Psoas muscle (tissue), 8 donors: ENCODE measurements at places on chromosomes 7 and 10. TPM values are rescaled to one million over a fixed set of nuclear protein-coding genes. Genes with fewer than 3 reads are reported as not detected.

DNA sequence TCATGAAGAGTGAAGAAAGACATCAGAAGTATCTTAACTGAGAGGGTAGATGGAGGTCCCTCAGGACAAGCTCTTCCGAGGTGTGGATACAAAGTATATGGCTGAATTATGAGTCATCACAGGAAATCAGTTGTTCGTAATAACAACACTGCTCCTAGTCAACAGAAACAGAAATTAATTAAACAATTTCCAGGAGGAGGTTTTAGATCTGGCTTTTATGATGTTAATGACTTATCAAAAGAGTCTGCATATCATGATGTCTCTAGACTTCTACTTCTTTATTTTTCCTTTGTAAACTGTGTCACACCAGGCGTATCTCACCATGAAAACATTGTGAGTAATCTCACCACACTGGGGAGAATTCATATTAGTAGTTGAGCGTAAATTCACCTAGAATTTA, 31.2 kb downstream of the OSBPL3 start:
- no peak for DNase-seq

GRCh38 chr10:87816163-87816897, 1.7 kb downstream of the ATAD1 start:
- no peak for DNase-seq

DNA sequence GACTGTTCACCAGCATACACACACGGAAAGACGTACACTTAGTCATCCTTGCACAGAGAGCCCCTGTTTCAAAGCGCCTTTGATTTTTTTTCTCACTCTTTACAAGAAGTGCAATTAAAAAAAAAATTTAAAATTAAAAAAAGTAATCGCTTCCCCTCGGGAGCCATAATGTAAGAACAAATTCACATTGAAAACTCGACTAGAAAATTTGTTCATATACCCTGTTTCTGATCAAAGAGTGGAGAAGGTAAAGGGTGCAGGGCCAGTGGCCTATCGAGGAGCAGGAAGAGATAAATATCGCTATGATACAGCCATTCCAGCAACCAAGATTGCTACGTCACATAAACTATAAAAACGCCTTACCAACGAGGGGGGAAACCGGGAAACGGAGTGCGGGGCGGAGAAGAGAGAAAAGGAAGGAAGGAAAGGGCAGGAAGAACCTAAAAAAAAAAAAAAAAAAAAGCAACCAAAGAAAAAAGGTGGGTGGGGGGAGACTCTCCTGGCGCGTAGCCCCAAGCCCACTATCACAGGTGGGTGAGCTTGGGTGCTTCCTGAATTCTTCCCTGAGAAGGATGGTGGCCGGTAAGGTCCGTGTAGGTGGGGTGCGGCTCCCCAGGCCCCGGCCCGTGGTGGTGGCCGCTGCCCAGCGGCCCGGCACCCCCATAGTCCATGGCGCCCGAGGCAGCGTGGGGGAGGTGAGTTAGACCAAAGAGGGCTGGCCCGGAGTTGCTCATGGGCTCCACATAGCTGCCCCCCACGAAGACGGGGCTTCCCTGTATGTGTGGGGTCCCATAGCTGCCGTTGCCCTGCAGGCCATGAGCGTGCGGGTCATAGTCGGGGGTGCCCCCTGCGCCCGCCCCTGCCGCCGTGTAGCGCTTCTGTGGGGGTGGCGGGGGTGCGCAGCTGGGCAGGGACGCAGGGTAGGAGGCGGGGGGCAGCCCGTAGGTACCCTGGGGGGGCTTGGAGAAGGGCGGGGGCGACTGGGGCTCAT, 5.2 kb upstream of the HOXA2 start:
- no peak for DNase-seq

GRCh38 chr10:22150842-22151241, 67.0 kb downstream of the EBLN1 start:
- DNase-seq = no peak

- DNase-seq = no peak
Measured at GRCh38 chr10:118028619-118029018, 18.1 kb downstream of the RAB11FIP2 start.

GRCh38 chr10:93124580-93125318, 51.1 kb downstream of the CYP26A1 start:
- DNase-seq = no peak

DNA sequence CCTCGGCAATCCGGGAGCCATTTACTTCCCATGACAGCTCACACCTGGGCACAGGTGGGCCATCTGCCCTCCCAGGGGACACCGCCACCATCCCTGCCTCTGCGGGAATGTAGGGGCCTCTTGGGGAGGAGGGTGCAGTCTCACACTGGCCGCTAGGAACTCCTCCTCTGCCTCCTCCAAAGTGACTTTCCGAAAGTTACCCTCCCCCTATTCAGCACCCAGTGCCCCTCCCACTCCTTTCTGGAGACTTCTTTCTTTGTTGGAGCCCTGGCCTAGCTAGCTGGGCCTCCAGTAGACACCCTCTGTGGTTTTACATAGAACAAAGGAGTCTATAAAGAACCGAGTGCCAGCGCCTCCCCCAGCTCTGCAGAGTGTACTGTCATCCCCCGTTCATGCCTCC, 45.8 kb upstream of the MNX1 start:
- DNase-seq = no peak

DNA sequence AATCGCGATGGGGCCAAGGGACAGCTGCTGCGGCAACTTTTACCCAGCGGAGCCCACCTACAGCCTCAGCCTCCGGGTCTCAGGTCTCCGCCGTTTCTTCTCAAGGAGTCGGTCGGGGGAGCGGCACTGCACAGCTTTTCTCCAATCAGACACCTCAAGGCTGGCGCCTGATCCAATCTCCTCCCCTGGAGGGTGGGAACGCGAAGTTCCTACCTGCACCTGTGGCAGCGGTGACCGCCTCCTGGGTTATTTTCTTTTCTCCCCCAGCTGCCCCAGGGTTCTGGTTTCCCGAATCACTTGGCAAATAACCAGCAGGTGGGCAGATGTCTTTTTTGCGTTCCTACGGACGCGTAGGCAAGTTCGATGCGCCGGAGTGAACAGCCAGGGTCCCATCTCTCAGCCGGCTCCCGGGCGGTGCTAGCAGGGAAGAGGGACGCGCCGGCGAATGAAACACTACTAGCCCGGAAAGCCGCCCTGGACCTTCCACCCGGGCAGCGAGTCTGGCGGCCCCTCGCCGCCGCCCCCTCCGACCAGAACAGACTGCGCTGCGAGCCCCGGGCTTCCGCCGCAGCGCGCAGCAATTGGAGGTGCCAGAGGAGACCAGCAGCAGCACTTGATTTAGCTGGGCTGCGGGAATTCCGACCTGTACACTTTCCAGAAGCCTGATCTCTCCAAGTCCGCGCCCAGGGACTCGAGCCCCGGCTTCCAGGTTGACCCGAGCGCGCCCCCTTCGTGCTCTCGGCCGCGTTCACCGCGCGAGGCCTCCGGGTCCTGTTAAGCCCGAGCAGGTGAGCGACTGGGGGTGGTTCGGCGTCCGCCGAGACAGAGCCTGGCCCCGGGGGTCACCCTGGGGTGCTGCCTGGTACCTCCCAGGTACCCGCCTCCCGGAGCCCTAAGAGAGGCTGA, at the start of gene PRR15:
Gene PRR15, plus strand, starts transcription at position 246 of the 906 bp plus-strand sequence. CDS start 2,495 bp downstream, outside the sequence.
- peak; percentile 52 for DNase-seq

DNA sequence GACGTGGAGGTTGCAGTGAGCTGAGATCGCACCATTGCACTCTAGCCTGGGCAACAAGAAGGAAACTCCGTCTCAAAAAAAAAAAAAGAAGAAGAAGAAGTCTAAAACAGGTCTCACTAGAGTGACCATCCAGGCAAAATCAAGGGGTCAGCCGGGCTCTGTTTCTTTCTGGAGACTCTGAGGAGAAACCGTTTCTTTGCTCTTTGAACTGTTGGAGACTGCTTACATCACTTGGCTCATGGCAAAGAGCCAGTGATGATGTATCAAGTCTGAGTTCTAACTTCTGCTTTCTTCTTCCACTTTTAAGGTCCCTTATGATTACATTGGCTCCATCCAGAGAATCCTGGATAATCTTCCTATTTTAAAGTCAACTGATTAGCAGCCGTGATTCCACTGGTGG, 306.8 kb downstream of the WDR11 start:
- no peak for DNase-seq

- peak; percentile 81 for DNase-seq
Measured at GRCh38 chr7:75795831-75796285, 17.7 kb downstream of the CCL24 start.

GRCh38 chr7:2440608-2441245, 35.5 kb downstream of the GRIFIN start:
- DNase-seq = peak; percentile 23

DNA sequence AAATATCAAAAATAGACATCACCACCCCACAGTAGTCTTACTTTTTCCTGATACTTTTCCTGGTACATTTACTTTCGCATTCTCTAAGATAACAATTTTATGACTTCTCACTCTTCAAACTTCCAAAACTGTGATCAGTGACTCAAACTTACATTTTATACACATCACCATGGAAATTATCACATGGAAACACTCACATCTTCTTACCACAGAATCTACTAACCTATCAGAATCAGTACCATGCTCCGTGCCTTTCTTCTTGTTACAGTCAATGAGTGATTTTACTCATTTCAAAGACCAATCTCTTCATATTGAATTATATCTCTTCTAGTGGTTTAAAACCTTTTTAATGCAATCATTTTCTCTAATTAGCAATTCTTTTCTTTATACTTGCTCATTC, 120.3 kb downstream of the PTEN start:
- DNase-seq = no peak

- no peak for DNase-seq
Measured at GRCh38 chr10:87862679-87863052, 667 bp downstream of the KLLN start.

GRCh38 chr10:63376560-63377304, 89.0 kb downstream of the JMJD1C start:
- no peak for DNase-seq

DNA sequence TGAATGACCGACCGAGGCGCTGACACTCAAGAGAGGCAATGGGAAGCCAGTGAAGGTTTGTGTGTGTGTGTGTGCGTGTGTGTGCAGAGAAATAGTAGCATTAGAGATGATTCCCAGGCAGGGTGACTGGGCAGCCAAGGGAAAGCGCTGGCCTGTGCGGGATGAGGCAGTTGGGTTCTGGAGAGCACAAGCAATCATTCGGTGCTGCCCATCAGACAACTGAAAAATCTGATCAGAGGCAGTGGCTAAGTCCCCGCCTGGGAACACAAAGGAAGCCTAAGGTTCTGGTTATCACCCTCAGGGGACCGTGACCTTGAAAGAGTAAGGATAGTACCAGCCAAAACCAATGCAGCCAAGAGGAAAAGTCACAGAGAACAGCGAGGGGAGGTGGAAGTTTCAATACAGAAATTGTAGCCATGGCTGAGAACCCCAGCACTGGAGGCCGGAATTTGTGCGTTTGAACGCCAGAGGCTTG, 868 bp upstream of the PDCD4 start:
- DNase-seq = no peak

- no peak for DNase-seq
Measured at GRCh38 chr10:89164080-89164479, 43.0 kb downstream of the CH25H start.

GRCh38 chr10:133235265-133235855, 2.3 kb upstream of the VENTX start:
- DNase-seq = no peak

DNA sequence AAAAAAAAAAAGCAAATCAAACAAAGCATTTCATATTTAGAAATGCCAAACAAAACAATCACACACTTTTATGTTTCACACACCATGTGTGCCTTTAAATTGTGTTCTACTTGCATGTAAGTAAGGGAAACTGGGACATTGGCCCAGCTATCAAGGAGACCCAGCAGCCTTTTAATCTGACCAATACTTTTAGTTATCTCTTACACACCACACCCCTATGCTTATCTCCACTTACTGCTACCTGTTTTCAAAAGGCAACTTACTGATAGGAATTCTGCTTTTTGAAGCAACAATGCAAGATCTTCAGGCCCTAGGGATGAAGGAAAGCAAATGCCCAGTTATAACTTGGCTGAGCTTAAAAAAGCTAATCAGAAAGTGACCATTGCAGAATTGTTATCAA, 1244.8 kb upstream of the SORCS1 start:
- DNase-seq = no peak

Gene SPDYE18
- 0.28 TPM for total RNA-seq

Gene PCLO
- not detected for total RNA-seq

Gene GSTK1
- total RNA-seq = 88.2 TPM

Gene MRLN
- total RNA-seq = 82.0 TPM

Gene HTRA1
- 11.6 TPM for total RNA-seq

Gene TNS3
- total RNA-seq = 43.5 TPM

Gene EFCAB10
- total RNA-seq = not detected

Gene LIPJ
- 0.27 TPM for total RNA-seq

Gene CNNM1
- not detected for total RNA-seq

Gene PPP1R17
- total RNA-seq = not detected

Gene HGF
- 3.7 TPM for total RNA-seq

Gene DNAJC12
- total RNA-seq = 9.2 TPM

Gene KLLN
- 0.32 TPM for total RNA-seq
